ENCODE measurements at places on chromosomes 7 and 10. TPM values are rescaled to one million over a fixed set of nuclear protein-coding genes. Genes with fewer than 3 reads are reported as not detected.

Gene ARHGEF35
- total RNA-seq, result 14.0 TPM

DNA sequence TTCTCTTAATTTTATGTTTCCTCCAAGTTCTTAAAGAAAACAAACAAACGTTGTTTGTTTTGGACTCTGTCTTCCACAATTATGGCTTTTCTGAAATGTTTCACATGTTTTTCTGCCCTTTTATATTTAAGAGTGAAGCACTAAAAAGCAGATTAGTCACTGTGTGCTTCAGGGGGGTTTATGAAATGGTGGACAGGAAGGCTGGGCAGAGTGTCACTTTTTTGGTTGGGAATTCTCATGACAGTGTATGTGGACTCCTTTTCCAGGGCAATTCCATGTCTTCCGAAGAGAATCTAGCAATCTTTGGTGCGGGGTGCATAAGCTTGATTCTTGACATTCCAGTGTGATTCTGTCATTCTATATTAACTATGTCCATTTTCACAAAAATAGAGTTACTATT lies 669.4 kb downstream of the PARD3 start:
- no peaks in the 10 kb centered on the region for H3K27me3 ChIP-seq
- no peaks in the 10 kb centered on the region for H3K36me3 ChIP-seq
- no peak overlapping the region for H3K27ac ChIP-seq
- no peak for DNase-seq
- no peak overlapping the region for H3K4me3 ChIP-seq
- no peaks in the 10 kb centered on the region for H3K4me1 ChIP-seq

Gene BLNK
- 24.0 TPM for total RNA-seq

DNA sequence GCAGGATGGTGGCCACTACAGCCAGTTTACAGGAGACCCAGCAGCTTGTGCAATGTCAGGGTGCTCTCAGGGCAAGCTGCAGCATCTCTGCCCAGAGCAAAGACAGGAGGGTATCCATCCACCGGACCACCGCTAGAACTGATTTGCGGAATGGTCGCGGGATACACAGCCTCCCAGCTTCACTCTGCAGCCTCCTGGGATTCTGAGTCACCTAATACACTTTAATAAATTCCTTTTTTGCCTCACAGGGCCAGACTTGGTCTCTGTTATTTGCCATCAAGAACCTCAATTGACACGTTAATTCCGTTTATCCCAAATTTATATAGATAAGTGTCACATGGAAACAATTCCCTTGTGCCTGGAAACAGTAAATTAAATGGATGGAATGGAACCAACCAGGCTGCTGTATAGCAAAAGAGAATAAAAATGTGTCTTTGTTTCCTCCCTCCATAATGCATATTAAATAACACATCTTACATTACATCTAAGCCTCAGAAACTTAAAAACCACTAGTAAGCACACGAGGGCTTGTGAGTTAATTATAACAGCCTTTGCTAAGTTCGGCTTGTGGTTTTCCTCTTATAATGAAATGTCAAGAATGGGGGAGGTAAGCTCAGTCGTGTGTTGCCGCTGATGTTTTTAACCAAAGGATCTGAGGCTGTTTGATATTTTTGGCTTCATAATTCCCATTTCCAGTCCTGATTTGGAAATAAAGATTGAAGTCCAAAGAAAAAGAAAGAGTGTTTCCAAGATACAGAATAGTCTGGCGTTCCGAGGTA lies 52.1 kb downstream of the ADRB1 start:
- no peaks in the 10 kb centered on the region for H3K27me3 ChIP-seq
- no peak overlapping the region for H3K4me3 ChIP-seq
- no peaks in the 10 kb centered on the region for H3K4me1 ChIP-seq

Gene CPA1
- 35.4 TPM for total RNA-seq

DNA sequence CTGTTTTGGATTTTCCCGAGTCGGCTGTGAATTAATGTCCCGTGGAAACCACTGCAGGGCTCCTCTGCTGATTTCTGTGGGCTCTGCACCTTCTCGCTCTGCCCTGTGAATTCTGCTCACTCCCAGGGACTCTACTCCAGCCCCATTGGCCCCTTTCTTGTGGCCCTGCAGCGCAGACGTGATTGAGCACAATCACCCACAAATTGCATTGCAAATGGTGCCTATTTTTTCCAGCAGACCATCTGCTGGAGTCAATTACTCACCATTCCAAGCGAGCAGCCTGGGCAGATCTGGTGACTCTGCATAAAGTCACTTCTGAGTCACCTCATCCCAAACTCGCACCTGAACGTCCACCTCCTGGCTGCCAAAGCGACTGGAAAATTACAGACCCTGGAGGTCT lies 235.8 kb downstream of the PAXIP1 start:
- no peak for DNase-seq
- no peaks in the 10 kb centered on the region for H3K36me3 ChIP-seq
- no peak overlapping the region for H3K27ac ChIP-seq
- no peaks in the 10 kb centered on the region for H3K4me1 ChIP-seq

Gene MYL7
- 2.2 TPM for total RNA-seq

Gene SPDYE16
- not detected for total RNA-seq

Gene GPR15LG
- total RNA-seq, result 515 TPM

- DNase-seq, result peak; percentile 37
- H3K27ac ChIP-seq, result no peak overlapping the region
- no peaks in the 10 kb centered on the region for H3K27me3 ChIP-seq
- no peaks in the 10 kb centered on the region for H3K4me1 ChIP-seq
Observed at GRCh38 chr7:116258734-116259133, 48.4 kb downstream of the TES start.

GRCh38 chr7:7803715-7804178 lies 85.3 kb upstream of the RPA3 start:
- H3K36me3 ChIP-seq, result no peaks in the 10 kb centered on the region
- no peak overlapping the region for H3K27ac ChIP-seq
- no peaks in the 10 kb centered on the region for H3K27me3 ChIP-seq
- no peak for DNase-seq
- H3K4me3 ChIP-seq, result no peak overlapping the region
- no peaks in the 10 kb centered on the region for H3K4me1 ChIP-seq

Gene KAZALD1
- total RNA-seq, result 32.4 TPM

DNA sequence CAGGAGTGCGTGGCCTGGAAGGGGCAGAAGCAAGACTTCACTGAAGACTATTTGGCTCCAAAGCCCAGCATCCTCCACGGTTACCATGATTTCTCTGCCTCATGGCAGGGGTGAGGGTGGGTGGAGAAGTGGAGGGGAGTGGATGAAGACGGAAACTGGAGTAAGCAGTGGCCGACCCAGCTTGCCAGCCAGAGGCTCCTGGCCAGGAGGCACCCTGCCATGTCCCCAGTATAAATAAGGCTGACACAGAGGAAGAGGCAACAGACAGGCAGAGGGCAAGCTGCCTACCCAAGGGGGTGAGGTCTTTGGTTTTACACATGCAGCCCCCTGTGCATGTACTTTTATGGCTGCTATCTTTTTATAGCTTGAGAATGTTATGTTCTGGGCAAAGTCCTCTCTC lies 102.6 kb upstream of the TBX20 start:
- no peaks in the 10 kb centered on the region for H3K36me3 ChIP-seq
- no peaks in the 10 kb centered on the region for H3K27me3 ChIP-seq
- H3K4me3 ChIP-seq, result no peak overlapping the region

Gene SLC26A3
- total RNA-seq, result 1,169 TPM

DNA sequence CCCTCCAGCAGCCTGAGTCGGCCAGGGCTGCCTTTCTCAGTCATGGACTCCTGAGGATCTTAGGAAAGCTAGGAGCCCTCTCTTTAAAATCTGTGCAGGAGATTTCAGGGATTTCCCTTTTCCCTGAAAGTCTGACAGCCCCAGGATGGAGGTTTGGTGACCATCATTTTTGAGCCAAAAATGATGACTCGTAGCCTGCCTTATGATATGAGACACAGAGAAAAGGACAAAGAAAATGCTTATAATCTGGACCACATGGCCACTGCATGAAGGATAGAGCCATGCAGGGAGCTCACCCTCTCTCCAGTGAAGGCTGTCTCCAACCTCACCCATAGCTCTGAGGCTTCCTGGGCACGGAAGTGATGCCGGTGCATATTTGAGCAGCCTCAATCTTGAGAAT lies 106.6 kb upstream of the CHST15 start:
- H3K4me3 ChIP-seq, result no peak overlapping the region
- H3K4me1 ChIP-seq, result no peaks in the 10 kb centered on the region
- DNase-seq, result no peak
- no peaks in the 10 kb centered on the region for H3K27me3 ChIP-seq

- no peaks in the 10 kb centered on the region for H3K27me3 ChIP-seq
- H3K4me1 ChIP-seq, result no peaks in the 10 kb centered on the region
- no peak for DNase-seq
- H3K27ac ChIP-seq, result no peak overlapping the region
Observed at GRCh38 chr7:93778384-93778783, 112.2 kb downstream of the TFPI2 start.

GRCh38 chr7:96157856-96158255 lies 164.0 kb downstream of the SLC25A13 start:
- H3K4me1 ChIP-seq, result no peaks in the 10 kb centered on the region
- no peak overlapping the region for H3K27ac ChIP-seq
- H3K27me3 ChIP-seq, result no peaks in the 10 kb centered on the region
- no peak for DNase-seq
- no peak overlapping the region for H3K4me3 ChIP-seq

- no peaks in the 10 kb centered on the region for H3K4me1 ChIP-seq
- no peak for DNase-seq
- H3K27me3 ChIP-seq, result no peaks in the 10 kb centered on the region
- no peak overlapping the region for H3K4me3 ChIP-seq
- no peak overlapping the region for H3K27ac ChIP-seq
Observed at GRCh38 chr10:114953047-114953446, 15.1 kb downstream of the TRUB1 start.

- DNase-seq, result no peak
- peak overlapping the region; percentile 67 for H3K27ac ChIP-seq
- H3K4me3 ChIP-seq, result no peak overlapping the region
- H3K27me3 ChIP-seq, result no peaks in the 10 kb centered on the region
- H3K4me1 ChIP-seq, result no peaks in the 10 kb centered on the region
Observed at GRCh38 chr7:123863461-123863860, 18.5 kb downstream of the HYAL4 start.

Gene CCDC71L
- total RNA-seq, result 21.6 TPM

DNA sequence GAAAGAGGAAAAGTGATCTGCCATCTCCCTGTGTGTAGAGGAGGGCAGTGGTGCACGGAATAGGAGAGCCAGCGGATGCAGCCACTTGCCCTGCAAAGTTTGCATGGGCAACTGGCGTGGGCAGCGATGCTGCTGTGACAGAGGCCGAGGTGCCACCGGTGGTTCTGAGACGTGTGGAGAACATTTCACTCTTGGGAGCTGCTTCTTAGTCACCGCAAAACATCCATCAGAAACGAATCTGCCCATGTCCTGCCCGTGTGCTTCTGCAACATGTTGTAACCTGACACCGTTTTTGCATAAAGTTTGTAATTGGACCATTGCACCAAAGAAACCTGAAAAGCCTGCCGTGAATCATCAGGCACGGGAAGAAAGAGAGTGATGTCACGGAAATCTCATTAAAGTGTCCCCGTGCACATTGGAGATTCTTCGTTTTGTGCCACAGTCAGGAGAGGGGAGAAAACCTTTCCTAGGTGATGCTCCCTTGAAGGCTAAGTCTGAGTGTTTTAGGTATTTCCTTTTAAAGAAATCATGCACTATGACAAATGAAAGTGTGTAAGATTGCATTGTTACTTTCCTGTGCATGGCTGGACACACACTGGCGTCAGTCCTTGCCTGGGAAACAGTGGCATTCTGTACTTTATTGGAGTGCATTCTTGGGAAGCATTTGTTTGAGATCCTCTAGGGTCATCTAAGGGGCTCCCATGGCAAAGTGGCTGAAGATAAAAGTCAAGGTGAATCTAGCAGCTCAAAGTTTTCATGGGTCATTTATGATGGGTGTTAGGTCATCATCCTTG lies 302.6 kb downstream of the KLF6 start:
- no peak overlapping the region for H3K4me3 ChIP-seq
- no peaks in the 10 kb centered on the region for H3K36me3 ChIP-seq
- peak overlapping the region; percentile 53 for H3K27ac ChIP-seq
- H3K27me3 ChIP-seq, result no peaks in the 10 kb centered on the region

Gene A1CF
- total RNA-seq, result 64.3 TPM

GRCh38 chr10:121772406-121772805 lies 155.4 kb downstream of the ATE1 start:
- no peak overlapping the region for H3K4me3 ChIP-seq
- H3K36me3 ChIP-seq, result no peaks in the 10 kb centered on the region
- no peak overlapping the region for H3K27ac ChIP-seq

DNA sequence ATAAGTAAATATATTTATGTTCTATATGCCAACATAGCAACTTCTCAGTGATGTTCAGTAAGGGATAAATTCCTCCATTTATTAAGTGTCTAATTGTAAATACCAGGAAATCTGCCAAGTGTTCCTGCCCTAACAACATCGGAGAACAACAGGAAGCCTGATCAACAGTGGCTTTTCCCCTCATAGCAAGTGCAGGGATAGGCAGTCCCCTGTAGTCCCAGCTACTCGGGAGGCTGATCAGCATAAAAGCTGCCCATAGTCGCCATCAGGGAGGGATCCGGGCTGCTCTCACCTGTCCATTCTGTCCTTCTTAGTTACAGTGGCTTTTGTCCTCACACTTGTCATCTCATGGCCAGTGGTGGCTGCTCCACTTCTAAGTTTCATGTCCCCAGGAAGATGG lies 141.3 kb downstream of the IDE start:
- no peaks in the 10 kb centered on the region for H3K4me1 ChIP-seq
- no peak for DNase-seq
- no peaks in the 10 kb centered on the region for H3K27me3 ChIP-seq
- no peak overlapping the region for H3K27ac ChIP-seq

GRCh38 chr10:14186245-14186644 lies 144.5 kb downstream of the FRMD4A start:
- DNase-seq, result no peak
- no peaks in the 10 kb centered on the region for H3K36me3 ChIP-seq
- no peak overlapping the region for H3K27ac ChIP-seq
- no peaks in the 10 kb centered on the region for H3K4me1 ChIP-seq

Gene MRC1
- total RNA-seq, result 9.2 TPM

- H3K27ac ChIP-seq, result peak overlapping the region; percentile 62
- no peak overlapping the region for H3K4me3 ChIP-seq
Observed at GRCh38 chr10:95278061-95278988, 12.5 kb downstream of the PDLIM1 start.

DNA sequence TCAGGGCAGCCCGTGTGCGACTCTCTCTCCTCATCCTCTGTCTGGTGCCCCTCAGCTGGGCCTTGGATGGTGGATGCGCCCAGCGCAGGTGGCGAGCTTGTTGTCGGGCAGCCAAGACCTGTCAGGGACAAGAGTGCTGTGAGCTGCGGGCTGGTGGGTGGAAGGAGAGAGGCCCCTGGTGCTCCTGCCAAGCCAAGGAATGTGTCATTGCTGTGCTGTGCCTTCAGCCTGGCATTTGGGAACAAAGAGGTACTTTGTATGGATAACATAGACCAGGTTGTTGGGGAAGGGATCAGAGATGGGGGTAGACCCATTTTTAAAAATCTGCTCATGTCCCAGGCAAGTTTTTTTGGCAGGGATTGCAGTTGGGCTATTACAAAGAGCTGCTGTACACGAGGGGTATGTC lies 120.9 kb downstream of the PKD1L1 start:
- no peak overlapping the region for H3K4me3 ChIP-seq
- no peaks in the 10 kb centered on the region for H3K36me3 ChIP-seq
- no peaks in the 10 kb centered on the region for H3K27me3 ChIP-seq
- DNase-seq, result no peak

Gene SHH
- 8.1 TPM for total RNA-seq
